ENCODE measurements at places on chromosomes 7 and 10.

- DNase-seq = no peak
These were observed 359.5 kb downstream of the PTEN start for GRCh38 chr10:88222881-88223280.

- no peak for DNase-seq
These were observed 190.3 kb downstream of the TWIST1 start for GRCh38 chr7:18927134-18927533.

- no peak for DNase-seq
These were observed 41.2 kb downstream of the PDZD8 start for GRCh38 chr10:117334066-117334465.

GRCh38 chr10:78321500-78321899 is 287.8 kb downstream of the RPS24 start:
- no peak for DNase-seq

- DNase-seq = no peak
These were observed 193.5 kb upstream of the PITRM1 start for GRCh38 chr10:3366043-3366442.

DNA sequence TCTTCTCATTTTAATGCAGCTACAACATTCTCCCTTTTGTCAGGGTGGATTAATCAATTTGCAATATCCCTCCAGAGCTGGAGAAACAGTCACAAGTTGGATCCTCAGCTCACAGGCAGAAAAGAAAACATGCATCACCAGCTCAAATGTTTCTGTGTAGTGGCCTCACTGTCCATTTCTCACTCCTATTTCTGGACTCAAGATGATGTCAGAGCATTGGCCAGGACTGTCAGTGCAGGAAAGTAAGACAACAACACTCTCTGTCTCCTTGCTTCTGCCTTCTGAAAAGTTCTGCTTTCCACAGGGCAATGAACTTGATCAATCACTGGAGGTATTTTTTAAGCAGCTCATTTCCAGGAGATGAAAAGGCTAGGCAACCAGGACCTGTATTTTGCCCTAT is 8.2 kb upstream of the SVIL start:
- DNase-seq = no peak

DNA sequence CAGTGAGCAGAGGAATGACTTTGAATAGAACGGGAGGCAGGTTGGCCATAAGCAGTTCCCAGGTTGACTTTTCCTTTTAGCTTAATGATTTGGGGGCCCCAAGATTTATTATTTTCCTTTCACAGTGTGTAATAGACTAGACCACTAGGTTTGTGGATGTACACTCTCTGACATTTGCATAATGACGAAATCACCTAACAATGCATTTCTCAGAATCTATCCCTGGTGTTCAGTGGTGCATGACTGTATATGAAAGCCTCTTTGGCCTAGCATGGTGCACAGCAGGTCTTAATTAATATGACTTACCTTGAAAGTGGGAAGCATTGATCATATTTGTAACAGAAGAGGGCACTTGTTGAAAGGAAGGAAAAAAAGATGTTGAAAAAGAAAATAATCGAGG is 761.9 kb downstream of the TYW1 start:
- DNase-seq = no peak

Measured in pons (tissue), 1 donor.